ENCODE measurements at places on chromosomes 6 and 20.

DNA sequence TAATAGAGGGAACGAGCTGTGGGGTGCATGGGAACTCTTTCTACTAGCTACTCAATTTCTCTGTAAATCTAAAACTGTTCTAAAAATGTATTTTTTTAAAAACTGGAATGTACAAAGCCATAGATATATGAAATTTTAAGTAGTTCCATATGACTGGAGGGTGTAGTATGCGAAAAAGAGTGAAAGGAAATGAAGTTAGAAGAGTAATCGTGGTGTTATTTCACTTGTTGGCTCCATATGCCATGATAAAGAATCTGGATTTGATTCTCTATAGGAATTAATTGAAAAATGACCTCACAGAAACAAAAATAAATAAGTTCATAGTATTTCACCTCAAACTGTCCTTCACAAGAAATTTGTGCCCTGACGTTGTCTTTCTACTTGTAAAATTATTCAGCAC, 500.2 kb downstream of the TENT5A start:
- no peak for DNase-seq

GRCh38 chr6:11615214-11615602, 77.7 kb downstream of the TMEM170B start:
- no peak for DNase-seq

GRCh38 chr6:51843456-51844056, 243.9 kb downstream of the PKHD1 start:
- DNase-seq, result no peak

DNA sequence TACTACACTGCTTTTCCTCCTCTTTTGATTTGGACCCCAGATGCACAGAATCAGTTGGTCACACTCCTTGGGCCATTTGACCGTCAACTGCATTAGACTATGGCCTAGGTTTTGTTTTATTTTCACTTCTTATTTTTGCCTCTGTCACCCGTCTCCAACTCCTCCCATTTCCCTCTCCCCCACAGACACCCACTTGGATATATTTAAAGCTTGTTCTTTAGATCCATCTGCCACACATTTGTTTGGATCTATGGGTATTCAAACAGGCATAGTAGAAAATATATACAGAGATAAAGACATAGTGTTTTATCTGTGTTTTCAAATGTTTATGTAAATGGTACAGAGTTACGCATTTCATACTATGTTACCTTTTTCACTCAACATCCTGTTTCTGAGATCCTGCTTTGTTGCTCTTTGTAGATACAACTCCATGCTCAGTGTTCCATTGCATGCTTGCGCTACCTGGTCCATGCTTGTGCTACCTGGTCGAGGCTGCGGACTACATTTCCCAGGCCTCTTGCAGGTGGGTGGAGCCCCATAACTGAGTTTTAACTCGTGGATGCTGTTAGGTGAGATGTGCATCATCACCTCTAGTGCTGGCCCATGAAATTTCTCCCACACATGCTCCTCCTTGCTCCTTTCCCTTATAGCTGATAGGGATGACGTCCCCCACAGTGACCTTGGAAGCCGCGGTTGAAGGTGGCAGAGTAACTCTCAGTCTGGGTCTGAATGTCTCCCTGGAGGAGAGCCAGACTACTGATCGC, 11.5 kb upstream of the PREX1 start:
- DNase-seq, result no peak

- DNase-seq, result no peak
These were observed 43.1 kb upstream of the BEND6 start for GRCh38 chr6:56911847-56912246.

DNA sequence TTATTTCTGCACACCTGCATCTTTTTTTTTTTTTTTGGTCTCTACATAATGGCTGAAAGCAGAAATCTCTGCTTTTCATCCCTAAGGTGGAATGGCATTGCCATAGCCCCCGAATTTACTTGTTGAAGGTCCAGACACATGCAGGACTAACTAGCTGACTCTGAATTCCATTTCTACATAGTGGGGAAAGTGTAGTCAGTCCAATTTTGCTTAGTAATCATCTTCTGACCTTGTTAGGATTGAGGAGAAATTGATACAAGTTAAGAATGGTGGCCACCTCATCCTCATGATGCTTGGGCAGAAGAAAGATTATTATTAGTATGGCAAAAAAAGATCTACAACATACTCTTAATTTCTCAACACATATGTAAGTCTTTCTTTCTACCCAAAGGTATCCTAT, 16.4 kb upstream of the FAM83B start:
- no peak for DNase-seq

DNA sequence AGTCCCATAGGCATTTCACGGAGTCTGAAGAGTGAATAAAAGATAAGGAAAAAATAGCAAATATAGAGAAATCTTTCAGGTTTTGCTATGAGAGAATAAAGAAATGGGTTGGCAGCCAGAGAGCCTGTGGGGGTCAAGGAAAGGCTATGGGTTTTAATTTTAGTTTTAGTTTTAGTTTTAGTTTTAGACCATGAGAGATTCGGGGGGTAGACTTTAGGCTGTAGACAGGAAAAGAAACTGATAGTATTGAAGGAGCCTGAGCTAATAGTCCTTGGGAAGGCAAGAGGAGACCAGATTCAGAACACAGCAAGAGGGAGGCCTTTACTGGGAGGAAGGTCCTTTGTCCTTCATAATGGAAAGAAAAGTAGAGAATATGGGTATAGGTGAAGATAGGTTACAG, 19.3 kb downstream of the DOP1A start:
- DNase-seq, result no peak

GRCh38 chr6:151461673-151462072, 9.7 kb upstream of the RMND1 start:
- DNase-seq, result no peak

GRCh38 chr6:16649241-16649640, 112.0 kb downstream of the ATXN1 start:
- no peak for DNase-seq

- DNase-seq, result no peak
These were observed 3.2 kb upstream of the KCNK15 start for GRCh38 chr20:44742304-44743079.
